Umbilical cord (tissue), 2 donors: ENCODE measurements at places on chromosomes 7 and 10.
A peak's percentile ranks its signal among the peaks of the same experiment; 100 is the strongest.

DNA sequence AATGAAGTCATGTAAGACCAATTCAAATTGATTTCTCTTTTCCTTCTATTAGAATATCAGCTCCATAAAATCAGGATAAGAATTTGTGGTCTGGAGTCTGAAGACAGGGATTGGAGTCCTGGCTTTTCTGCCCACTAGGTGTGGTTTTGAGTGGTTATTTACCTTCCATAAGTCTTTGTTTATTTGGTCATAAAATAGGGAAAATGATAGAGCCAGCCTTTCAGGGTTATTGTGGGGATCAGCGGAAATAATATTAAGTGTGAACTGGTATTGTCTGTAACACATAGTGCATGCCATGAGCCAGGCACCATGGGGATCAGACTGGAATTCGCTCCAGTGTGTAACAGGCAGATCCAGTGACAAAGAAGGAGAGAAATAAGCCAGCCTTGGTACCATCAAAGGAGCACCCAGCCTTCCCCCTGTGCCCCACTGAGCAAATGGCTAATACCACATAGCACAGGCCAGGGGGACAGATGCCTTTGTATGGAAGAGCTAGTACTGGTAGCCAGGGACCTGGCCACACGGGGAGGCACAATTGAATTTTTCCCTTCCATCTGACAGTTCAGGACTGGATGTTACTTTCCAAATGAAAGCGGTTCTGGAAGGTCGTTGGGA is 509.7 kb upstream of the PODXL start:
- peak; percentile 39 for DNase-seq

GRCh38 chr7:143975617-143976016 is 21.0 kb downstream of the OR2F1 start:
- no peak for DNase-seq

GRCh38 chr7:48424731-48425130 is 253.5 kb downstream of the ABCA13 start:
- DNase-seq: peak; percentile 7

- DNase-seq: peak; percentile 17
These were observed 38.1 kb upstream of the PIK3AP1 start for GRCh38 chr10:96758423-96758822.

DNA sequence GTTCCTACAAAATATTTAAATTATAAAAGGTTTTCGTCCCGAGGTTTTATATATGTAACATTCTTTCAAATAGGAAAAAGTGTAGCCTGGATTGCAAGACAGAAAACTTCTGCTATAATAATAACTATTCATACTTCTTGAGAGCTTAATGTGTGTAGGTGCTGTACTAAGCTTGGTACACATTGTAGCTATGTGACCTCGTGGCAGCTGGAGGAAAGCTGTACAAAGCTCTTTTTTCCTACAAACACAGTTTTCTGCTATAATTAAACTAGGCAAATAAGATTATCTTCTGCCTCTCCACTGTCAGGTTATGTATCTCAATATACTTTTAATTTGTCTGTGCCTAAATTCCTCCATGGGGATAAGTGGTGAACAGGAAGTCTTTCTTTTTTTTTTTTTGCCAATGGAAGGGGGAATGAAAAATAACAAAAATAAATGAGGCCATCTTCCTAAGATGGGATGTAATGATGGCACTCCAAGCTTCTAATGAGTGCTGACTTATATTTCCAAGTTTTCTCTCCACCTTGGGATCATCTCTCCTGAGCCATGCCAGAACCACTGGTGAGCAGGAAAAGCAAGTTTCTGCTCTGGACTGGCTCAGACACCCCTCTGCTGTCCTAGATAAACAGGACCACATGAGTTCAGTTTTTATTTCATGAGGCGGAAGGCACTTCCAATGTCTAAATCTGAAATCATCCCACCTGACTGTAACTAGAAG is 9.9 kb downstream of the SGMS1 start:
- no peak for DNase-seq
